ENCODE measurements at places on chromosomes 5 and 9.

DNA sequence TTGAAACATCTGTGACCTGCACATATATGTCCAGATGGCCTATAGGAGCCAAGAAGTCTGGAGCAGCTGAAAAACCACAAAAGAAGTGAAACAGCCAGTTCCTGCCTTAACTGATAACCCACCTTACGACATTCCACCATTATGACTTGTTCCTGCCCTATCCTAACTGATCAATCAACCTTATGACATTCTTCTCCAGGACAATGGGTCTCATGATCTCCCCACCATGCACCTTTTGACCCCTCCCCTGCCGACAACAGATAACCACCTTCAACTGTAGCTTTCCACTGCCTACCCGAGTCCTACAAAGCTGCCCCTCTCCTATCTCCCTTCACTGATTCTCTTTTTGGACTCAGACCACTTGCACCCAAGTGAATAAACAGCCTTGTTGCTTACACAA is 233.8 kb downstream of the CCDC171 start:
- DNase-seq: no peak

- DNase-seq: no peak
These were observed 396.6 kb upstream of the KCNN2 start for GRCh38 chr5:113965225-113965624.

DNA sequence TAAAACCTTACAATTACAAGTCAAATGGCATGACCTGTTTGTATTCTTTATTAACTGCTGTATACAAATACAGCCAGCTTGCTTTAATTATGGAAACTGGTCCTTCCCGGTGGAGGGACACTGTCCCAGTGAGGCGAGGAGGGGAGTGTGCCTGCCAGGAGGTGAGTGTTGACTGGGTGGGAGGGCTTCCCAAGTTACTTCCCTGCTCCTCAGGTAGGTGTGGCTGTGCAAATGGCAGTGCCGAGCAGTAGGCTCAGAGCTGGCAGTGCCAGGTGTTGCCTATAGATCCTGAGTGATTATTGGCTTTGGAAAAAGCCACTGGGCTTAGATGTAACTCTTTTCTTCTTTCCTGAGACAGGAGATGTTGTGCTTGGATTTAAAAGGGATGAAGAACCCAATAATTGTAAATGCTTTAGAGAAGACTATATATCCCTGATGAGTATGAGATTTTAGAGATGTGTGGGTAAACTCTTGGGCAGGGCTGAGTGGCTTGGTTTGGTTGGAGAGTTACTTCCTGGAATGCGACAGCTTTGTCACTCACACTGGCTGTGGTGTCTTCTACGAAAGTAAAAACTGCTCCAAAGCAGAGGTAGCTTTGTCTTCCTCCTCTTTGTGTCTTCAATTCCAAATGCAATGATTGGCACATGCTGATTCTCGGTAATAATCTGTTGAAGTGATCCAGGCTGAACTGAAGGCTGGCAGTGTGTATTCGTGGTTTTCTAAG is 43.7 kb downstream of the GLRX start:
- DNase-seq: no peak

DNA sequence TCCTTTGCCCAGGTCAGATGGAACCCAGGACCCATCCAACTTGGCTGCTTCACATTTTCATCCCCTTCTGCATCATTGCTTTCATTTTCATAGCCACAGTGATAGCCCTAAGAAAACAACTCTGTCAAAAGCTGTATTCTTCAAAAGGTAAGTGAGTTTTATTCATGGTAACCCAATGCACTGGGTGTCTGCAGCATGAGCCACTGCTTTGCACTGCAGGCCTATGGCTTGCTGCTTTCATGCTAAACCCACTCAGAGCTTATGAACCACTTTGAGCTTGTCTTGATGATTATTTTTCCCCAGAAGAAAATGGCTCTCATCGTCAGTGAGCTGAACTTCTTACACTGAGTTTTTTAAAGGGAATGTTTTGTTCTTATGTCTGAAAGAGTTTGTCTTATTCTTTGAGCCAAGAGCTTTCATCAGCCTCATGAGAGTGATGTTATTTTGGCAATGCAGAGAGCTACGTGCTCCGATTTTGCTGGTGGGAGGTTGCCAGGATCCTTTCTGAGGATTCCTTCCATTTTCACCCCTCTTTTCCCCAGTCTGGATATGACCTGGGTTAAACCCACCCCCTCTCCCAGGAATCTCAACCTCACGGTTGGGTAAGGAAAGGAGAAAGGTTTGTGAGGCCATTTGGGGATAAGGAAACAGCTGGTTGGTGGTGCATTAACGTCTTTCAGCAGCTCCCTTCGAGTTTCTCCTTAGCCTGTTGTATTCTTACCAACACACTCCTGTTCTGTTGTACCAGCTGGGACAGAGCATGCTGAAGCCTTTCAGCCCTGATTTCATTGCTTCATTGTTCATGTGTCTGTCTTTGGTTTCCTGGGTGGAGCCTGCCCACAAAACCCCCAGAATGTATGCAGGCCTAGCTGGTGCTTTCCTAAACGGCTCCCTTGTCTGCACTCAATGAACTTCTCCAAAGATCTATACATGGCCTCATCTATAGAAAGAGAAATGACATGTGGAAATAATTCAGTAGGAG is 47.6 kb downstream of the PDCD1LG2 start:
- DNase-seq: no peak

- no peak for DNase-seq
These were observed 1.1 kb downstream of the SLC28A3 start for GRCh38 chr9:84339503-84339902.
